Activated T-helper 1 cell treated with anti-CD3 and anti-CD28 coated beads, Interleukin-2, amount 50 U/mL, for 16 hours (primary cell): ENCODE measurements at places on chromosomes 5 and 9.

GRCh38 chr9:99964336-99964735 is 57.9 kb downstream of the STX17 start:
- DNase-seq, result no peak

GRCh38 chr5:4837489-4838058 is 302.6 kb upstream of the ADAMTS16 start:
- no peak for DNase-seq

GRCh38 chr5:119367502-119368237 is 11.9 kb downstream of the TNFAIP8 start:
- DNase-seq, result no peak

- DNase-seq, result no peak
Measured at GRCh38 chr9:127987103-127987614, 6.4 kb upstream of the EEIG1 start.

GRCh38 chr5:119071561-119071995 is 691 bp downstream of the DMXL1 start:
- DNase-seq, result no peak

DNA sequence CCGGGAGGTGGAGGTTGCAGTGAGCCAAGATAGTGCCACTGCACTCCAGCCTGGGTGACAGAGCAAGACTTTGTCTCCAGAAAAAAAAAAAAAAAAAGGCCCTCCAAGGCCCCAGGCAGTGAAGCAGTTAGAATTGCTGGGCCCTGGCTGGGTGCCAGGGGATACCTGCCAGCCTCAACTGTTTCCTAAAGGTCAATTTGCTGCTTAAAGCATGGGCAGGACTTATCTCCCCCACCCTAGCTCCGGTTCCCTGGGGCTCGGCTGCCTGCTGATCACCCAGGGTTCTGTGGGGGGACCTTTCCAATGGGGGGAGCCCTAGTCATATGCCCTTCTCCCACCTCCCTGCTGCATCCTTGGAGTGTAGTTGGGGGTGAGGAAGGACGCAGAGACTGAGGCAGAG is 25.7 kb downstream of the NCS1 start:
- DNase-seq, result no peak

DNA sequence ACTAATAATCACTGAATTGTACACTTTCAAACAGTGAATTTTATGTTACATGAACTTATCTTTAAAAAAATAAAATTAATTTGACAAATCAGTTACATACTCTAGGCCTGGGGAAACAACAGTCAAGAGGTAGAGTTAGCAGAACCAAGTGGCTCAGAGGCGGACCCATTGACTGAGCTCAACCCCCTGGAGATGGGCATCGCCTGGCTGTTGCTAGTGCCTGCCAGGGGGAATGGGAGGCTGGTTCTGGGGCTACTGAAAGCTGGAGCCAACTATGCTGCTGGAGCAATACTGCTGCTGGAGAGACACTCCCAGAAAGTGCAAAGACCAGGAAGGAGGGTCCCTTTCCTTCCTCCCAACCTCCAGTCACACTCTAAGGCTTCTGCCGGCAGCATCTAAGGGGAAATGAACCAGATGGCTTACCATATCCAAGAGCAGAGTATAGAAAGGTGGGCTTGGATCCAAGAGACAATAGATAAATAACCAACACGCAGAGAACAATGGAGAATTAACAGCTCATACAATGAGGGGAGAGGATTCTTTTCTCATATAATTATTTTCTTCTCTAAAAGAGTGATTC is 40.3 kb upstream of the ANKRD55 start:
- DNase-seq, result no peak

DNA sequence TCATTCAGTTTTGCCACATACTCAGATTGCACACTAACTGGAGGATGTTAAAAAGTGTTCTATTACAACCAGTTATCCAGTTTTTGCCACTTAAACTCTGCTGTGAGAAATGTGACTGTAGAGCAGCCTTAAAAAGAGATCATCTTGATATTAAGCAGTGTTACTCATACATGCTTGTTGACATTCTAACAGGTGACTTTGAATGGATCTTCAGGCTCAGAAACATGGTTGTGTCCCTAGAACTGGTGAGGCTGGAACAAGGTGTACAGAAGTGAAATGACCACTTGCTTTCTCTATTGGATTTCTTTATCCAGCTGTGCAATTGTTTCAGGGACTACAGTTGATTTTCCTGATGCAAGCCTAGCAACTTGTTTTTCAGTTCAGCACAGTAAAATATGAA is 166.1 kb upstream of the CCDC152 start:
- DNase-seq, result no peak

GRCh38 chr5:122584411-122585300 is 190.2 kb upstream of the SNX2 start:
- no peak for DNase-seq

- no peak for DNase-seq
Measured at GRCh38 chr5:125402787-125403186, 656.3 kb upstream of the ZNF608 start.

DNA sequence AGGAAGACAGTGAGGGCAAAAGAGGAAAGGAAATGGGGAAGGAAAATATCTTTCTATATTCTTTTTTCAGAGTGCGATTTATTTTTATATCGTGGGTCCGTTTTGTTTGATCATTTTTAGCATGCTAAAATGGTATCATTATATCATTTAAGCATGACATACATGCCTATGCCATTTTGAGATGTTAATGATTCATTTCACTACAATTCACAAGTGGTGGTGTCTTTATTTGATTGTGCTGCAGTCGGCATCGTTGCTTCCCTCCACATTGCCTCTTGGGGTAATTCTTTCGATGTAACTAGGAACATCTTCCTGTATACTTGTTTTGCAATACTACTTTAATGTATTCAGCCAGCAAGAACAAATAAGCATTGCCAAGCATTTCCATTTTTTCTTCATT is 145.2 kb downstream of the CFAP90 start:
- no peak for DNase-seq

DNA sequence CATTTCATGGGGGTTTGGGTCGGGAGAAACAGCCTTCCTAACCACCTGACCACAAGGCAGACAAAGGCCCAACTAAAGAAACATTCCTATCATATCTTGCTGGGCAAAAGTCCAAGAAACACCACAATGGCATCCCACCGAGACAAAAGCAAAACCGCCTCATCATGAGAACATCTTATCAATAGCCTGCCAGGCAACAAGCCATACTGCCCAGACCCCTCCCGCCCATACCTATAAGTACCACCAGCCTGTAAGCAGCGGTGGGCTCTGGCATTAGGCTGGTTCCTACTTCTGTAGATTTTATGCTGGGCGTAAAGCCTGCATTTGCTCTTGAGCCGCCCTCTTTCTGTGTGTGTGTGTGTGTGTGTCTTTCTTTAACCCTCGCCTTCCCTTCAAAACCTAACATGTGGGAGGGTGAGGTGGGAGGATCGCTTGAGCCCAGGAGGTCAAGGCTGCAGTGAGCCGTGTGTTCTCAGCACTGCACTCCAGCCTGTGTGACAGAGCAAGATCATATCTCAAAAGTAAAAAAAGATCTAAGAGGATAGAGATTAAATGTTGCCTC is 56.9 kb downstream of the PDE6A start:
- DNase-seq, result no peak
